ENCODE measurements at places on chromosomes 4 and X. TPM values are rescaled to one million over a fixed set of nuclear protein-coding genes. Genes with fewer than 3 reads are reported as not detected.
A peak's percentile ranks its signal among the peaks of the same experiment; 100 is the strongest.

Gene VCX3A
- total RNA-seq = not detected

Gene OPRPN
- total RNA-seq = not detected

Gene TECRL
- total RNA-seq = 1,086 TPM

Gene RTL3
- 0.14 TPM for total RNA-seq

Gene CWH43
- total RNA-seq = not detected

Gene VSIG1
- not detected for total RNA-seq

DNA sequence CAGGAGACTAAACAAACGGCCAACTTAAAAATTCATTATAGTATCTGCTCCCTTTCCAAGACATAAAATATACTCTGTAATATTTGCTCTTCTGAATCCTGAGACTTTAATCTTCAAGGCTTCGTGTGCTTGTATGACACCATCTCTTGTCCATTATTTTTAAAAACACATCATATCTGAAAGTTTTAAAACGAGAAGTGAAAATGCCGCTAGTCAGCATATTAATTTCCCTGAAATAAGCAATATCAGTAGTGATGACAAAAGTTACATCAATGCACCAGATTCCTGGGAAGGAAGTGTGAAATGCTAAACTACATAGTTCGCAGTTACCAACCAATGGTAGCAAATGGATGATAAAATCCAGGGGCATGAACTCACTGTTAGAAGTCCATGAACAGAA lies 66.8 kb upstream of the EXOC1L start:
- DNase-seq = no peak

- no peak for DNase-seq
These were observed 23.1 kb downstream of the EIF4E start for GRCh38 chr4:98905839-98906238.

GRCh38 chr4:153651587-153651986 lies 32.5 kb upstream of the TLR2 start:
- DNase-seq = peak; percentile 49

DNA sequence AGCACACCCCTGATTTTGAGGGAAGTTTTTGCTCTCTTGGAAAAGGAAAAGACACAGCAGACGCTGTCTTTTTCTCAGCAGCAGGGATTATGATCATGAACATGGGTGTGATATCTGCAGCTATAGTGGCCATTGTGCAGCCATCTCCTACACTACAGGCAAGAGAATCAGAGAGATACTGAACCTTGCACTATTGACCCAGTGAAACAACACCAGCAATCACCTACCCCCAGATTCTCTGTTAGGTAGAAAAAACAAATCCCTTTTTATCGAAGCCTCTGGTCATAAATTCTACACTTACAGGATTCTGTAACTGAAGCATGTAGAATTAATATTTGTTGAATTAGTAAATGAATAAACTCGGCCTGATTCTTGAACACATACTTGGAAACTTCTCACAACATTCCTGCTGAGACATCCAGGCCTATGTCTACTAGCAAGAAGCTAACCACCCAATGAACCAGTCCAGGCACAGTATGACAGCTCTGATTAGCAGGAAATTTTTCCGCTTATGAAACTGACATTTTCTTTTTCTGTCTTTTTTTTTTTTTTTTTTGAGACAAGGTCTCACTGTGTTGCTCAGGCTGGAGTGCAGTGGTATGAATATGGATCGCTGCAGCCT lies 5.0 kb upstream of the AFAP1 start:
- no peak for DNase-seq

DNA sequence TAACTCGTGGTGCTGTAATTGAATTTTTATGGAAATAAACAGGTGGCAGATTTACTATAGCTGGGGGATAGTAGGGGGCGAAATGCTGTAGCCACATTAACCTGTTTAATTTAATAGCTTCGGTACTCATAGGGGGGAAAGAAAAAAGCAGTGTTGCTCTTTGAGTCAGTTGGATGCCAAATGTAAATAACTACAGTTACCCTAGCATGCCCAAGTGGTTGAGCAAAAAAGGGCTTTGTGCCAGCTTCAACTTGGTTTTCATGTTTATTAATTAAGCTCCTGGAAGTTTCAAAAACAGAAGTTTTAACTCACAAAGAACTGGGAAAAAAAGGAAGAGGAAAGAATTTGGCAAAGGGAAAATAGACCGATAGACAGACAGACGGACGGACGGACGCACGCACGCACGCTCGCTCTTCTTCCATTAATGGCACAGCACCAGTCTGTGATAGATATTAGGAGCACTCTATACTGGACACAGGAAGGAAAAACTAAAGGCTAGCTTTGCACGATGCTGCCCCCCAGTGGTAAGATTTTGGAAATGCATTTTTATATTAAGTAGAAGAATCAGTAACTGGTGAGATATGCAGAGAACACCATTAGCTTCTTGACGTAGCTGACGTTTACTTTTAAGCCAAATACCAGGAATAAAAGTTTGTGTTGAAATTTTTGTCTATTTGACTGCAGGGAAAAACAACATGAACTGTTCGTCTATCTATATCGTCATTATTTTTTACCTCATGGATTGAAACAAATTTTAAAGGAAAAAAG lies 151.8 kb downstream of the SLC7A11 start:
- DNase-seq = peak; percentile 21

GRCh38 chr4:151117371-151117962 lies 18.0 kb downstream of the RPS3A start:
- DNase-seq = peak; percentile 30

DNA sequence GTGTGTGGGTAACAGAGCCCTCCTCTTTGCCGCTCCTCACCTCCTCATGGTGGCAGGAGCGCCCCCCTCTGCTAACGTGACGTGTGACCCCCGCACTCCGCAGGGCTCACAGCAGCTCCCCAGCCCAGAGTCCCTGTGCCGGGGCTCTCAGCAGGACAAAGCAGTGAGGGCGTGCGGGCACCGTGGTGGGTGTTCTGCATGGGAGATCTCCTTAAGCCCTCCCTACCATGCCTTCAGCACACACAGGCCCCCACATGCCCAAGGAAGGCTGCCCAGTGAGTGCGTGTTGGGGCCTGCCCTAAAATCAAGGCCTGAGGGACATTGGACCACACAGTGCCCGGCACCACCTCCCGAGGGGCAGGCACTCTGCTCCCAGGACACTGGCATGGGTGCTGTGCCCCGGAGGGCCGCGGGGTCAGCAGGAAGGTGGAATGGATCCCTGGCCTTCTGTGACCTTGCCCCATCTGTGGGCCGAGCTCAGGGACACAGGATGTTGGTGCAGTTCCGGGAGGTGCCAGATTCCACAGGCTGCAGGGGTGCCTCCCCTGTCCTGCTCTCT lies 10.1 kb downstream of the PSAPL1 start:
- peak; percentile 1 for DNase-seq

- no peak for DNase-seq
These were observed 812.2 kb upstream of the CT83 start for GRCh38 chrX:117274965-117275364.

DNA sequence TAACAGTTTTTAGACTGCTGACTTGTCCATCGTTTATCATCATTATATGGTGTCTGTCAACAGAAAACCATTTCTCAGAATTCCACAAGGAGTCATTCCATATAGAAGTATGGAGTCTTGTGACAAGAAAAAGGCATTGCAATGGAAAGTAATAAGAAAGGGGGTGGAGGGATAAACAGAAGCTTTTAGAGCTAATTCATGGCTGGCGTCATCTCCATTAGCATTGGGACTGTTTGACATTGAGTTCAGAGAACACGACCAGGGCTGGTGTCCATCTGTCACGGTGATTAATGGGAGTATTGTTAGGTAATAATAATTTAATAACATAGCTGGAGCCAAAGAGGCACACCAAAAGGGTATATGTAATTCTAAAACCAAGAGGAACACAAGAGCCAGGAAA lies 101.9 kb upstream of the SFRP2 start:
- no peak for DNase-seq

DNA sequence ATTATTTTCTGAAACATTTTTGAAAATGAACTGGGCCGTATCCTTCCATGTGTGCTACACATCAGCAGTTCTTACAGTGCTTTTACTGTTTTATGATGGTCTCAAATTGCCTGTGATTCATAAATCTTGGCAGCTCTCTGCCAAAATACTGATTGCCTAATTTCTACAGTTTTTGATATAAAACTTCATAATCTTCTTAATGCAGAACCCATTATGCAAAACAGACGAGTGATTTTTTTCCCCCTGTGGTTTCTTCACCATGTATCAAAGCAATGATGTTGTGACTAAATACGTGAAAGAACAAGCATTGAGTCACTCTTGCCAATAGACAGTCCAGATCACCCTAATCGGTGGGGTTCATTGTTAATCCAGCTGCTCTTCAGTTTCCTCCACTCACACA lies 156.4 kb upstream of the WDR1 start:
- DNase-seq = no peak

DNA sequence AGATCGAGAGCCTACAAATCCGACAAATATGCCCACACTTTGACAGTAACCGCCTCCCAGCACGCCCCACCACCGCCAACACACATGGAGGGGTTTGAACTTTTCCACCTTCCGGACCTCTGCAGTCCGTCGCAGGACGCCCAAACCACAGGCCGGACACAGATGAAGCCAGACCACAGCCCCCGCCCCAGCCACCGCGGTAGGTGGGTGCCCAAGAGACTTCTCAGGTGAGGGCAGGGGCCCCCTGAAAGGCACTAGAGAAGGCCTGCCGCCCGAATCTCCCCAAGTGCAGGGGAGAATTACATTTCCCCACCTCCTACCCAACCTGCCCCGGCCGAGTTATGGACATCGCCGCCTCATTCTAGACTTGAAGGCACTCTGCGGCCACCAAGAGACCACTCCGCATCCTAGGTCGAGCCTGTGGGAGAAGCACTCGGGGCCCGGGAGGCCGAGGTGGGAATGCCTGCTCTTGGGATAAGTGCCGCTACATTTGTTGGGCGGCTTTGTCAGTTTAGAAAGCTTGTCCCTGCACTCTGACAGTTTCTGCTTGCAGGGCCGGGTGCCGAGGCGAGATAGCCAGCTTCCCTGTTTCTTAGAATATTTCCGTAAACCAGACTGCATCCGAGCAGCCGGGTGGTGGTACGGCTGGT lies 21.5 kb downstream of the HAND2 start:
- DNase-seq = no peak

All from left ventricle myocardium inferior (tissue), 1 donor.